CD8-positive, alpha-beta T cell (primary cell): ENCODE measurements at places on chromosomes 5 and 9.
A peak's percentile ranks its signal among the peaks of the same experiment; 100 is the strongest.

- DNase-seq, result no peak
Measured at GRCh38 chr5:126031989-126032716, 391.1 kb upstream of the GRAMD2B start.

DNA sequence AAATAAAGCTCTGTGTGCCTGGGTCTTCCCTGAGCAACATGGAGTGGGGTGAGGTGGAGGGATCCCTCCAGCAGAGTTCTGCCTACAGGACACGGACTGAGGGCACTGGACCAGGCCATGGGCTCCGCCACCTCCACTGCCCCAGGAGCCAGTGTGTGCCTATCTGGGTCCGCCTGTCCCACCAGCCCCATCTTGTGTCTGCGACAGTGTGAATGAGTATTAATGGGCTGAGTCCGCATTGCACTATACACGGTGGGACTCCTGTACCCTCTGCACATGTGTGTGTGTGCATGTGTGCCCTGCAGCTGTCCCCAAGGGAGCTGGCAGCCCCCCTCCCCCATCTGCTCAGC is 11.4 kb downstream of the FGFR4 start:
- no peak for DNase-seq

DNA sequence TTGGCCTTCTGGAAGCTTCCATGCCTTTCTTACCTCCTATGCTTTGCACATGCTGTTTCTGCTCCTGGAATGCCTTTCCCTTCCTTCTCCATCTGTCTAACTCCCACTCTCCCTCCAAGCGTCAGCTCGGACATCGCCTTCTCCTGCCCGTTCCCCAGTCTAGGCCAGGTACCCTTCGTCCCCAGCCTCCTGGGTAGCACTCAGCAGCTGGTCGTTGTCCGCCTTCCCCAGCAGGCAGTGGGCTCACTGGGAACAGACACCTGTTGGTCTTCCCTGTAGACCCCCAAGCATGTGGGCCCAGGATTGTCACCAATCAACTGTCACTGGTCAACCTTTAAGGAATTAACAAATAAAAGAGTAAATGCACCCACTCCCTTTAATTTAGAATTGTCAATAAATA is 202.2 kb downstream of the RGS3 start:
- DNase-seq, result no peak

GRCh38 chr5:60399507-60399906 is 300.5 kb downstream of the DEPDC1B start:
- DNase-seq, result no peak

- DNase-seq, result no peak
Measured at GRCh38 chr5:118529361-118530144, 458.8 kb downstream of the DTWD2 start.

GRCh38 chr9:81999806-82000205 is 11.2 kb downstream of the SPATA31D1 start:
- DNase-seq, result no peak

GRCh38 chr5:126445502-126446174 is 22.4 kb downstream of the GRAMD2B start:
- no peak for DNase-seq

DNA sequence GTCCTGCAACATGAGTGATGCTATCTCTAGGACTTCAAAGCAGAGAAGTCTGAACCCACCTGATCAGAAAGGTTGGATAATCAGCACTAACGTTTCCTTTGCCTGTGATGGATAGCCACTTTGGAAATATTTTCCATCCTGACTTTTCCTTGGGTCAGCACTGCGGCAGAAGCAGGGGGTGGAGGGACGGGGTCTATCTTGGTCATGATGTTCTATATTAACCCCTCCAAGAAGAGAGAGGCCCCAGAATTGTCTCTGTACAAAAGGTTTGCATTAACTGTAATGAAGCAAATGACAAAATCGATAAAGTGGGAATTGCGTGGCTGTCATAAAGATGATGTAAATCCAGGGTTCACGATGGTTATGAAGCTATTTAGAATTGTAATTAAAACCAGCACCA is 279.8 kb upstream of the PANK3 start:
- no peak for DNase-seq

- no peak for DNase-seq
Measured at GRCh38 chr9:118532592-118532991, 828.4 kb downstream of the TLR4 start.

GRCh38 chr9:20884985-20885593 is 146.4 kb downstream of the HACD4 start:
- DNase-seq, result peak; percentile 65

DNA sequence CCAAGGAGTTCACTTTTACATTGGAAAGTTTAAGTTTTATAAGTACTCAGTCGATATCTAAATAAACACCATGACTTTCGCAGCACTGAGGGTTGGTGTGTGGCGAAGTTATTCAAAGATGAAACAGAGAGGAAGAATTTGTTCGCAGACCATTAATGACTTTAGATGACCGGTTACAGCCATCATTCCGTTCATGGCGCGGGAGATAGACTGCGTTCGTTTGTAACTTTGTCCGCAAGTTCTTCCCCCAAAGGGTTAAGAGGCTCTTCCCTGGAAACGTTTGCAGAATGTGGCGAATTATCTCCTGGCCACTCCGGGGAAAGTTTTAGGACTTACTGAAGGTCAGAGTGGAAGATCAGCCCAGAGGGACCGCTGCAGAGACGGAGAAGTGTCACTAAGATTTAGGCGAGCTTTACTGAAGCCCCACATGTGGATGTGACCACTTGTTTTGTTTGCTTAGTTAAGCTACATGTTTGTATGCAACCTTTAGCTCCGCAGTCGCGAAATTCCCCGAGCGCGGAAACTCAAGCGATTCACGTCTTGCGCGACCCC is 2.2 kb upstream of the FOXD1 start:
- DNase-seq, result no peak

- no peak for DNase-seq
Measured at GRCh38 chr5:124810396-124811006, 64.1 kb upstream of the ZNF608 start.

- DNase-seq, result no peak
Measured at GRCh38 chr9:28423255-28423654, 850.0 kb upstream of the C9orf72 start.

DNA sequence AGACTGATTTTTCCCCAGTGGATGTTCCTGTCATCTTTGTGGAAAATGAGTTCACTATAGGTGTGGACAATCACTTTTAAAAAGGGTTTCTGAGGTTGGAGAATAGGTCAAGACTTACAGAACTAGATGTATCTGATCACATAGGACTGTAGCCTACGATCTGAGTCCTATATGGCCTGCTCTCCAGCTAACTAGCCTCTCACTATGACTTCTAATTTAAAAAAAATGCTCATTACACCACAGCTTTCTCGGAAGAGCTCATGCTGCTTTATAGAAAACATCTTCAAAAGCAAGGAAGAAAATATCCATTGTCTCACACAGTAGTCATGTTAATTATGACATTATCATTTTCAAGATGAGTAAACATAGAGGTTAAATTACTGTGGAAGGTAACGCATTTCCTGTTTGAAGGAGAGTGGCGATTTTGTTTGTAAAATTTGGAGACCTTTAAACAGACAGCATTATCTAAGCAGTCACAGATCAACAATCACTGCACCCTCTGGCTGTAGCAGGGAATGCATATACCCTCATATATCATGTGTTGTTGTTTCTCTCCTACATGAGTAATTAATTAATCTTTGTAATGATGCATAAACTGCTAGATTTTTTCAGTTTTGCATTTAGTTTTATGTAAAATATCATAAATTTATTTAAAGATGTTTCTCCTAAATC is 573.7 kb downstream of the GABRG2 start:
- DNase-seq, result no peak

- DNase-seq, result no peak
Measured at GRCh38 chr5:139584137-139584536, 23.0 kb downstream of the UBE2D2 start.

GRCh38 chr5:25641124-25641523 is 996.3 kb upstream of the CDH10 start:
- DNase-seq, result no peak

GRCh38 chr5:6820851-6821479 is 107.7 kb downstream of the TENT4A start:
- no peak for DNase-seq

- no peak for DNase-seq
Measured at GRCh38 chr9:77906991-77907390, 124.6 kb downstream of the GNAQ start.

- no peak for DNase-seq
Measured at GRCh38 chr9:120377268-120378159, 202.5 kb downstream of the CDK5RAP2 start.

DNA sequence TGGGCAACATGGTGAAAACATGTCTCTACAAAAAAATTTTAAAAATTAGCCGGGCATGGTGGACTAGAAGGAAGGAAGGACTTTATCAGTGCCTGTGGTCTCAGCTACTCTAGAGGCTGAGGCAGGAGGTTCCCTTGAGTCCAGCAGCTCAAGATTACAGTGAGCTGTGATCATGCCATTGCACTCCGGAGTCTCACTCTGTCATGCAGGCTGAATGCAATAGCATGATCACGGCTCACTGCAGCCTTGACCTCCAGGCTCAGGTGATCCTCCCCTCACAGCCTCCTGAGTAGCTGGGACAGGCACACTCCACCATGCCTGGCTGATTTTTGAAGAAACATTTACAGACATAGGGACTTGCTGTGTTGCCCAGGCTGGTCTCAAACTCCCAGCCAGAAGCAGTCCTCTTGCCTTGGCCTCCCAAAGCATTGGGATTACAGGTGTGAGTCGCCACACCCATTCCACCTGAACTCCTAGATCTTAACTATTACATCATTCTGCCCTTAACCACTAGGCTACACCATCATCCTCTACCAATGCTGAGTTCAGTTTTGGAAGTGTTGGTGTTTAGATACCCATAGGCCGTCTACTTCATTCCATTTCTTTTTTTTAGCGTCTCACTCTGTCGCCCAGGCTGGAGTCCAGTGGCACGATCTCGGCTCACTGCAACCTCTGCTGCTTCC is 2.0 kb upstream of the URM1 start:
- DNase-seq, result no peak

DNA sequence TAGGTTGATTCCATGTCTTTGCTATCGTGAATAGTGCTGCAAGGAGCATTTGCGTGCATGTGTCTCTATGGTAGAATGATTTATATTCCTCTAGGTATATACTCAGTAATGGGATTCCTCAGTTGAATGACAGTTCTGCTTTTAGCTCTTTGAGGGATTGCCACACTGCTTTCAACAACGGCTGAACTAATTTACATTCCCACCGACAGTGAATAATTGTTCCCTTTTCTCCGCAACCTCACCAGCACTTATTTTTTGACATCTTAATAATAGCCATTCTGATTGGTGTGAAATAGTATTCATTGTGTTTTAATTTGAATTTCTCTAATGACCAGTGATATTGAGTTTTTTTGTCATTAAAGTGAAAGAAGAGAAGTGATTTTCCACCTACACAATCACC is 18.5 kb downstream of the IFNA5 start:
- no peak for DNase-seq

DNA sequence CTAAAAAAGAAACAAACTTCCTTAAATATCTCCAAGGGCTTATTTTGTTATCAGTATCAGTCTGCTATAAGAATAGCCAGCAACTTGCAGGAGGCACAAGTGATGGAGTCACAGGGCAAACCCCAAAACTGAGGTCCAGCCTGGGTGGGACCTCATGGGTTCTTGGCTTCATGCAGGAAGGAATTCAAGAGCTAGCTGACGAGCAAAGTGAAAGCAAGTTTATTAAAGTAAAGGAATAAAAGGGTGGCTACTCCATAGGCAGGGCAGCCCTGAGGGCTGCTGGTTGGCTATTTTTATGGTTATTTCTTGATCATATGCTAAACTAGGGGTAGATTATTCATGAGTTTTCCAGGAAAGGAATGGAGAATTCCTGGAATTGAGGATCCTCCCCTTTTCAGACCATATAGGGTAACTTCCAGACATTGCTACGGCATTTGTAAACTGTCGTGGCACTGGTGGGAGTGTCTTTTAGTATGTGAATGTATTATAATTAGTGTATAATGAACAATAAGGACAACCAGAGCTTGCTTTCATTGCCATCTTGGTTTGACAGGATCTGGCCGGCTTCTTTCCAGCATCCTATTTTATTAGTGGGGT is 231.9 kb downstream of the ADAMTSL1 start:
- DNase-seq, result no peak

DNA sequence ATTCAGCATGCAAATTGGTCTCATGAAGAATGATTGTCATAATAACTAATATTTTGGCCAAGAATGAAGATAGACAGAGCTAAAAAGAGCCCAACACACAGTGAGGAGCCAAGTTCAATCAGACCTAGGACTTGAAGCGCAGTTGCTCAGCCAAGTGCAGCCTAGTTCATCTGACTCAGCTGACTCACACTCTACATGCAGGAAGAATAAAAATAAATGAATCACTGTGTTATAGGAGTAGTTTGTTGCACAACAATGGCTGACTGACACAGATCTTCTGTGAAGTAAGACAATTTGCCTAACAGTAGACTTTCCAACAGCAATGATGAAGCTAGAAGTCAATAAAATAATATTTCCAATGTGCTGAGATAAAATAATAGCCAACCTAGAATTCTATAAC is 261.5 kb downstream of the CEMIP2 start:
- DNase-seq, result no peak

- DNase-seq, result peak; percentile 61
Measured at GRCh38 chr9:37575921-37576721, at the start of gene FBXO10. Gene FBXO10 (minus strand): TSS chr9:37576380. CDS start chr9:37541768, 34,612 bp downstream.

DNA sequence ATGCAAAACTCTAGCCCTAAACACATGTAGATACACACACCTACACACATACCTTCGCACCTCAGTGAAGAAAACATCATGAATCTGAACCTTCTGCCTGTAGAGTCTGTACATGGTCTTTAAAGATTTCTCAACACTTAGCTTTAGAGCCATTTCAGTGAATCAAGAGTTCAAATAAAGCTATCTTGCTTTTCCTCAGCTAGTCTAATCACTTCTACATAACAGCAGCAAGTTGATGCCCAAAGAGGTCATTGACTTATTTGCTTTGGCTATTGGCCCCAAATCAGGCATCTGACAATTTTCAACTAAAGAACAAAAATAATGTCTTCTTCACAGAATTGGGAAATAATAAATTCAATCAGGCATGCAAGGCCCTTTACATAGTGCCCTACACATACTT is 127.9 kb upstream of the SGCD start:
- DNase-seq, result no peak

DNA sequence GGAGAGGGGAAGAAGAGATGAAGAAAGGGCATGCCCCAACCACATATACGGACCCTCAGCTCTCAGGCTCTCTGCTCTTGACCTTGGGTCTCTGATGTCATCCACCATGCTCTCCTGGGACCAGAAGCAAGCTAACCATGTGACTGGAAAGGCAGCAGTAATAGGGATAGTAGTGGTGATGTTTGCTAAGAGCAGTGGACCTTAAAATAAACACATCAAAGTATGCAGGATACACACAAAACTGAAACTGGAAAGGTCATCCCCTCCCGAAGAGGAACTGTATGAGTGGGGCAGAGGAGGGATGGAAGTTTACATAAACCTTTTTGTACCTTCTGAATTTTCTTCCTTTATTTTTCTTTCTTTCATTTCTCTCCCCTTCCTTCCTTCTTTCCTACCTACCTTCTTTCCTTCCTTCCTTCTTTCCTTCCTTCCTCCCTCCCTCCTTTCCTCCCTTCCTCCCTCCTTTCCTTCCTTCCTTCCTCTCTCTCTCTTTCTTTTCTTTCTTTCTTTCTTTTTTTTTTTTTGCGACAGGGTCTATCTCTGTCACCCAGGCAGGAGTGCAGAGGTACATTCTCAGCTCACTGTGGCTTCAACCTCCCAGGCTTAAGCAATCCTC is 8.1 kb upstream of the PTPN3 start:
- DNase-seq, result no peak
